ENCODE measurements at places on chromosomes 7 and 10. TPM values are rescaled to one million over a fixed set of nuclear protein-coding genes. Genes with fewer than 3 reads are reported as not detected.

GALNT17 gene
- not detected for total RNA-seq

GRCh38 chr7:134434701-134435100, 24.2 kb downstream of the AKR1B1 start:
- no peak for DNase-seq

- DNase-seq, result no peak
Observed at GRCh38 chr7:30140456-30140855, 5.7 kb downstream of the MTURN start.

DNA sequence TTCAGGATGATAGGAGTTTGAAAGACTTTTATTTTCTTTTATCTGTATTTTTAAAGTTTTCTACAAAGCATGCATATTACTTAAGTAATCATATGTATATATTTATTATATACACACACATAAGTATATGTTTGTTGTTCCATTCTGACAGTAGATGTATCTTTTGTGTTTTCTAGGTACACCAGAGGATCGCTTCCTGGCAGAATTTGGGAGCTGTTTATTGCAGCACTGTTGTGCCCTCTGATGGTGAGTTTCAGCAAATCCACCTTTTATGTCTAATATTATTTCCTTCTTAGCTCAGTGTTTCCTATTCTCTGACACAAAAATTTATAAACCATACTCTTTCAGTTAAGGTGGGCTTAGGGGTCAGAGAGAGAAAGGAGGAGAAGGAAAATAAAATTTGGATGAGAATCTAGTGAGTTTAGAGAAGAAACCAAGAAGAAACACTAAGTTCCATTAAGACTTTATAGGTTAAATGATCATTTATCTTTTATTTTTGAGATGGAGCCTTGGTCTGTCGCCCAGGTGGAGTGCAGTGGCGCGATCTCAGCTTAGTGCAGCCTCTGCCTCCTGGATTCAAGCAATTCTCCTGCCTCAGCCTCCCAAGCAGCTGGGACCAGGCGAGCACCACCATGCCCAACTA, 59.2 kb upstream of the OIT3 start:
- DNase-seq, result no peak

- DNase-seq, result no peak
Observed at GRCh38 chr10:75887992-75888680, 456.7 kb downstream of the LRMDA start.

HOXA7 gene
- not detected for total RNA-seq

SHH gene
- not detected for total RNA-seq

ARMC3 gene
- total RNA-seq, result 5.0 TPM

RNF148 gene
- total RNA-seq, result not detected

GRCh38 chr7:65731562-65732035, 141.3 kb upstream of the VKORC1L1 start:
- DNase-seq, result no peak

DNA sequence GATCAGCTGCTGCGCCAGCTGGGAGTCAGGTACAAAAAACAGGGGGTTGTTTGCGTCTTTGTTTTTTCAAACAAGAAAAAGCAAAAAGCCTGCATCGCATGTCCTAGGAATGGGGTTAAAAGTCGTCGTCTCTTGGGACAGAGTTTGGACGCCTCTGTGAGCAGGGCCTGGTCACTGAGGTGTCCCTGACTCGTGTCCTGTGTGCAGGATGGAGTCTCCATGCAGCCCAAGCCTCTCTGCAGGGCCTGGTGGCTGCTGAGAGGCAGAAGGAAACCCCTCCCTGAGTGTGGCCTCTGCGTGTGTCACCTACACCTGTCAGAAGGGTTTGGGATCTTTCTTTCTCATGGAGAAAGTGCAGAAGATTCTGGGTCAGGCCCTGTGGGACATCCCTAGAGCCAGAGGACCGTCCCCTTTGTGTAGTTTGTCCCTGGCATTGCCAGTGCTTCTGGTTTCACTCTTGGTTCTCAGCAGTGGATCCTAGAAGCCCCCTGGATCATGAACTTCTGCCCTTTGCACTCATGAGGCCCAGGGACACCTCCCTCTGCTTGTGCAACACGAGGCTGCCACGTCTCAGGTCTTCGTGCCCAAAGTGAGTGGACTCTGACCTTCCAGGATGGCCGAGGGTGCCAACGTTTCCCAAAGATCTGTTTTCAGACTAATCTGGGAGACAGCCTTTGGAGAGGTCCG, 75.0 kb downstream of the PRKAG2 start:
- DNase-seq, result no peak

NYAP1 gene
- 1.3 TPM for total RNA-seq

DNA sequence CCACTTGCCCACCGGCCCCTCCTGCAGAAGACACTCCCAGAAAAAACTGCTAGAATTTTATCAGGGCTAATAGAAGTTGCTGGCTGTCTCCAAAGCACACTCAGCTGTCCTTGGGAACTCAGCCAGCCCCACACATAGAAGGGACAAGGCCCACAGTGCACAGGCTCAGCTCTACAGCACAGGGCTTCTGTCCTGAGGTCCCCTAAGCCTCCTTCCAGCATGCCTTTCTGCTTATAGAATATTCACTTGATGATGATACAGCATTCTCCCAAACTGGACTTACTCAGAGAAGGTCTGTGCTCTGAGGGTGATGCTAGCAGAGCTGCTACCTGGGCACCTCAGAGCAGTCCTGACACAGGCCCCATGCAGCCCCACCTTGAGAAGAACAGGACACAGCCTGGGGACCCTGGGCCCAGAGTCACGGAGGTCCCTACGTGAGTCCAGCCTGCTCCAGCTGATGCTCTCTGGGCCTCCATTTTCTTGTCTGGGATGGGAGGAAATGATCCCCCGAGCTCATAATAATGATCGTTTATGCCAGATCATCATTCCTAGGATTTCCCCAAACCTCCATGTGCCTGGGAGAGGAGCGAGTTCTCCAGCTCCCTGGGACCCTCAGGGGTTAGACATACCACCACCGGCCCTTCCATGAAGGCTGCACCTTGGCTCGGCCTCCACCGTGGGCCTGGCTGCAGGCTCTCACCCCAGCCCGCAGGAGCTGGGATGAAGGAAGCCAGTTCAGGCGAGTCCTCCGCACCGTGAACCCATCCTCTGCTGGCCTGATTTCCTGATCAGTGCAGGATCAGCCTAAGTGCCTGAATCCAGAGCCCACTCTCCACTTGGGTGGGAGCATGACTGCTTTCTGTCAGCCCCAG, 145.6 kb downstream of the ZNF248 start:
- DNase-seq, result no peak

DNA sequence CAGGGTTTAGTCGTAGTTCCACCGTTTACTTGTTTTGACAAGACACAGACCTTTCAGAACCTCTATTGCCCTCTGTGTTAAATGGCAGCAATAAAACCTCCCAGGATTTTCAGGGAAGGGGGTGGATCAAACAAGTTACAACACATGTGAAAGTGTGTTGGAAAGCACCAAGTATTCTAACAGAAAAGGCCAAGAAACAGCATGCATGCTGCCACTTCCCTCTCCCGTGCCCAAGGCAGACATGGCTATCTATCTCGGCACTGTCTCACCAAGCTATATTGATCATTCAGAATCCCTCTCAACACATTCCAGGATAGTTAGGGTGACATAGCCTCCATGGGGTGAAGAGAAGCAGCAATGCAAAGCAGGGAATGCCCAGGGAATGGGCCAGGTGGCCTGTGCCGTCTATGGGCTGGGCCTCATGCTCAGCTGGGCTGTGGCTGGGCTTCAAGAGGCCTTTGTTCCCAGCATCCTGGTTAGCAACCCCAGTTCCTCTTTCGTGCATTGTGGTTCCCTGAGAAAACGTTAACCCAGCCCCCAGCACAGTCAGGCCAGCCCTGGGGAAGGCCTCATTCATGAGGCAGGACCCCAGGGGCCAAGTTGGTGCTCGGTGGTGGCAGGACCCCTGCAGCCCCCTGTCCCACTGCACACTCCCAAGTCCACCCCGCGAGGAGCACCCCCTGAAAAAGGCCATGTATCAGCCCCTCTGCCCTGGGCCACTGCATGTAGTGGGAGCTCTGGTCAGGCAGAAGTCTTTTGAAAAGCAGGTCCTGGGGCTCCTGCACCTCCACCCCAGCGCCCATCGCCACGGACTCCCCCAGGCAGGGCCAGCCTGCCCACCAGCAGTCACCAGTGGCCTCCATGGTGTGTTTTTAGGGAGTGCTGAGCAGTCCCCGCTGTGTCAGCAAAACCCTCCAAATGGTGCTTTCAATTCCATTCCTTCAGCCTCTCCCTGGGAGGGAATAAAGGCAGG, 25.5 kb downstream of the VSIR start:
- DNase-seq, result no peak

DNA sequence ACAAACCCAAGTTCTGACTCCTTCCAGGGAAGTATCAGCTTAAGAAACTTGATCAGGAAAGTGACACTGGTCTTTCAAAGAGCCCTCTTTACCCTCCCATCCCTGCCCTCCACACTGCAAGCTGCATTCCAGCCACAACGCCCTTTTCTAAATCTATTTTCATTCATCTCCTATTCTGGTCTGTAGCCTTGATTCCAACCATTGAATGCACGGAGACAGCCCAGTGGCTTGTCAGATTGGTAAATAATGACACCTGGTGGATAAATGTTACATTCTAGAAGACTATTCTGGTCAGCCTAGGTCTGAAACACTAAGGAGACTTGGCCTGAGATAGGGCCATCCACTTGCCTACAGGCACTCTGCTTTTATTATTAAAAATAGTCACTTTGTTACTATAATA, 20.9 kb downstream of the MORN4 start:
- DNase-seq, result no peak

GRCh38 chr10:83166344-83166743, 973.0 kb upstream of the GHITM start:
- no peak for DNase-seq

- no peak for DNase-seq
Observed at GRCh38 chr7:114759347-114760062, 162.4 kb upstream of the MDFIC start.

- no peak for DNase-seq
Observed at GRCh38 chr7:7565746-7566650, 686 bp upstream of the MIOS start.

GRCh38 chr10:59006511-59007306, 169.7 kb upstream of the PHYHIPL start:
- DNase-seq, result no peak

DNA sequence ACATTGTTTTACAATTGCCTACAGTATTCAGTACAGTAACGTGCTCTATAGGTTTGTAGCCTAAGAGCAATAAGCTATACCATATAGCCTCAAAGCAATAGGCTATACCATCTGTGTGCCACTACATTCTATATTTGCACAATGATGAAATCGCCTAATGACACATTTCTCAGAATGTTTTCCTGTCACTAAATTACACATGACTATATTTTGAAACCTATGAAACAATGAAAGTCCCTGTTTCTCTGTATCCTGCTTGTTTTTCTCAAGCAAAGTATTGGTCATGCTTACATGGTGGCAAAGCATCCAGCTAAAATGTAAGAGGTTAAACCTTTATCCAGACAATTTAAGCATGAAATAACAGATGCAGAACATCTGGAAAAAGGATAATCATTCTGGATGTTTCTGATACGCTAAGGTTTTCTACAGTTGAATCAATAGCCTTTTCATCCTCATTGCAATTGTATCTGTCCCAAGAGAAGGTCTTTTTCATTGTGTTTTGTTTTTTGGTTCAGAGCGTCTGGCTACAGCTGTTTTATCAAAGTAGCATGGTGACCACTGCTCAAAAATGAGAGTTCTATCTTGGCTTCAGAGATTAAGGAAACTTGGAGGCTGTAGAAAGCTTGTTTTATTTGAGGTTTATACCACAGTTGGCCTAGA, 81.7 kb downstream of the CSTF2T start:
- no peak for DNase-seq

DNA sequence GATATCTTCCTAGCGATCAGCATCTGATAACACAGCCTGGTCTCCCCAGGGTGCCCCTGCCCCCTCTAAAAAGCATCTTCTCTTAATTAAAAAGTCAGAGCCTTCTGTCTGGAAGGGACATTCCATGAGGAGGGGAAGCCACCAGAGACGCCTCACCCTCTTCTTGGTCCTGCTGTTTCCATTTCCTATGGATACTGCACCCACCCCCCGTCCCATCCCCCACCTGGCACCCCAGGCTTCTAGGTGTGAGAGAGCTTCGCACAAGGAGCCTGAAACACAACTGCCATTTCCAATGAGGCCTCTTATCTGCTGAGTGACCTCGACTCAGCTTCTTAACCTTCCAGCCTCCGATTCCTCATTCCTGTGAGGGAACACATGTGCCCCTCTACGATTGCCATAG, 51.4 kb downstream of the COL13A1 start:
- no peak for DNase-seq

- DNase-seq, result no peak
Observed at GRCh38 chr7:45564485-45564884, 9.7 kb upstream of the ADCY1 start.

DOCK1 gene
- 0.76 TPM for total RNA-seq

DNA sequence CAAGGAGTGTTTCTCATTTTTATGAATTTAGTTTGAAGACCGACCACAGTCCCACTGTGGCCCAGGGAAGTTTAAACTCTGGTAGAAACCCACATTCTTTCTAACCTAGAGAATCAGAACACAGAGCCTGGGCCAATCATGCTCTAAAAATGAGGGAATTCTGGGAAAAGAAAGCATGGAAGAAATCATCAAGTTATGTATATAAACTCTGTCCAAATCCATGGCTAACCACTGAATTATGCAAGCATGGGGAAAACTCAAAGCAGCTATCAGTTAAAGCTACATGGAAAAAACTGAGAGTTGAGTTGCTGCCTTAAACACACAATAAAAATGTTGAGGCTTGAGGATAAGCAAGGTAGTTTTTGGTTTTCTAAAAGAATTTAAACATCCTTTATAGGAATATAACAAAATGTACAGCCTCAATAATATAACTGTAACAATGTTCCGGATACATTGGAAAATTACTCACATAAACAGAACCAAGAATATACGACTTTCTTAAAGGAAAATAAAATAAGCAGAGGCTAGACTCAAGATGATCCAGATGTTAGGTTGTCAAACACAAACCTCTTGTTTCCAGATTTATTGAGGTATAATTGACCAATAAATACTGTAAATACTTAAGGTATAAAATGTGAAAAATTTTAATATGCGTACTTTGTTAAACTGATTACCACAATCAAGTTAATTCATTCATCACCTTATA, 311.2 kb upstream of the GNAI1 start:
- DNase-seq, result no peak

AKR1C1 gene
- 1.2 TPM for total RNA-seq
